ENCODE measurements at places on chromosomes 7 and 10.

DNA sequence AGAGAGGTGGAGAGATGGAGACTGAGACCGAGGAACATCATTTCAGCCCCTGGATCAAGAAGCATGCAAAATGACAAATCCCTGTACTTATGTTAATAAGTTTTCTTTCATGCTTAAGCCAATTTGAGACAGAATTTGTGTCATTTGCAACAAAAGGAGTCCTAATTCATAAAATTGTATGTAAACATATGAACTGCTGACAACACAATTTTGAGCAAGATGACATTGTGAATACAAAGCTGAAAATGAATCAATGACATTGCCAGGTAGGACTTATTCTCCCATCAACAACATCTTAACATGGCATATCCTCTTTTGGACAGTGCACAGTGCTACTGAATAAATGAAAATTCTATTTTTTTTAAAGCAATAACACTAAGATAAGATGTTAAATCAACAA is 264.0 kb downstream of the WDR11 start:
- no peak for DNase-seq

DNA sequence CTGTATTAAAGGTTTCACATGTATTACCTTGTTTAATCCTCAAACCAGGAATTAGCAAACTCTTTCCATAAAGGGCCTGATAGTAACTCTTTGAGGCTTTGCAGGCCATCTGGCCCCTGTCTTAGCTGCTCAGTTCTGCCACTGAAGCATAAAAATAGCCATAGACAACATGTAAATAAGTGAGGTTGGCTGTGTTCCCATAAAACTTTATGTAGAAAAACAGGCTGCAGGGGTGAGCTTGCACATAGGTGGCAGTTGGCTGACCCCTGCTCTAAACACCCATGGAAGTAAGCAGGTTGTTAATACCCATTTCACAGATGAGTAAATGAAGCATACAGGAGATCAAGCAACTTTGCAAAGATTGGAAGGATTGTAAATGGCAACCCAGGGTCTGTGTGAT is 1279.2 kb upstream of the AUTS2 start:
- no peak for DNase-seq

DNA sequence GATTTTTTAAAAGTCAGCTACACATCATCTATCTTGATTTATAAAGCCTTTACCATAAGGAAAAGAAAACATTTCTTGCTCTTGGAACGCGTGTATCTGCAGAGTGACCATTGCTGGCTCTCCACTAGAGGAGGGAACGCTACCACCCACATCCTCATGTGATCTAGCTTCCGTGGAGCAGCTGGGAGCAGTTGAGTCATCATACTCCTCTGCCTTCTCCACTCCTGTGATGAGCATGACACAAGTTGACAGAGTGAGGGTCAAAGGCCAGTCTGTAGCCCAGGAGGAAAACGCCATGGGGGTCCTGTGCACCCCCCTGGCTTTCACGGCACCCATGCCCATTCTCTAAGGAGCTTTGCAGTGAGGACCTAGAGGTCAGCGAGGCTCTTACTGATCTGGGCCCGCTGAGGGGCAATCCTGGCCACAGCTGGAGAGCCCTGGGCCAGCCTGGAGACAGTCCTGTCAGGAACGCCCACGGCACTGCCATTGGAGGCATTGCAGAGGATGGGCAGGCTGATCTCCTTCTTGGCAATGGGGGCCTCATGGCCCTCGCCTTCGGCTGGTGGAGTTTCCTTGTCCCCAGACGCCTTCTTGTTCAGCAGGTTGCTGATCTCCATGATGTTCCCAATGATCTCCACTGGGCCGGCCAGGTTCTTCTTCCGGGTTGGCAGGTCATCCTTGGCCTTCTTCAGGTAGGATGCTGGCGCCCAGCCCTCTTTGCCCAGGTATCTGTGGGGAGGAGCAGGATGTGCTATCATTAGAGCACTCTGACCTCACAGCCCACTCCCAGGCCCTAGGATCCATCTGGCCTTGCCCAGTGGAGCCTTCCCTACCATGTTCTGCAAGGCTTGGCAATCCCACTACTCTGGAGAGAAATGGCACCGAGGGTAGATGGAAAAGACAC is 119.2 kb downstream of the NEURL1 start:
- peak; percentile 35 for DNase-seq

GRCh38 chr10:44984671-44985101 is 6.1 kb upstream of the DEPP1 start:
- no peak for DNase-seq

DNA sequence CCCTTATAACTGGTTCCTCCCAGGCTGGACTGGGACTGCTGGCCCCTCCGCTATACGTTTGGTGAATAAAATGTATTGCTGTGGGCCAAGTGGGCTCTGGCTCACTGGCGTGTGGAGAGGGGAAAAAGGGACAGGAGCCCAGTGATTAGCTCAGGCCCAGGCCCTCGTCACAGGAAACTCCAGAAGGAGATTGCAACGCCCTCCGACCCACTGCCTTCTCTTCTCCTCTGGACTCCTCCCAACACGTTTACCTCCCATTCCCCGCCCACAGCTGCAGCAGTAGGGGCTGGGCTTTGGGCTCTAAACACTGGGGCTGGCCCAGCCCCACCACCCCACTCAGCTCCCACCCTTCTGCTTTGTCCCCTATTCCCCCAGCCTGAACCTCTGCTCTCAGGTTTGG is 173.9 kb downstream of the NEURL1 start:
- no peak for DNase-seq

DNA sequence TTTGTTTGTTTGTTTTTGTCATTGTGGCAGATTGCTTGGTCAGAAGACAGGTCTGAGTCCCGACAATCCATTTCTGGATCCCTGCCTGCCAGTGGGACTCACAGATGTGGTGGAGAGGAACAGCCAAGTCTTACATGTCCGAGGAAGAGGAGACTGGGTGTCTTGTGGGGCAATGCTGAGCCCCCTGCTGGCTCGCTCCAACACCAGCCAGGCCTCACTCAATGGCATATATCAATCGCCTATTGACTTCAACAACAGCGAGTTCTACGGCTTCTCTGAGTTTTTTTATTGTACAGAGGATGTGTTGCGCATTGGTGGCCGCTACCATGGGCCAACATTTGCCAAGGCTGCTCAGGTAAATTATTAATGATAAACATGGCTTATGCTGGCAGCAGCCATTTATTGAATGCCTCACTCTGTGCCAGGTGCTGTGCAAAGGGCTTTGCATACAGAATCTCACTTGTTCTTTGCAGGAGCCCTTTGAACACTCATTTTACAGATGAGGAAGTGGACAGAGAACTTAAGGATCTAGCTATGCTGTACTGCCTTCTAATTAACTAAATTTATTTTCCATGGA is 33.3 kb downstream of the COX15 start:
- DNase-seq = no peak

- DNase-seq = no peak
These were observed 105.8 kb downstream of the ARHGAP22 start for GRCh38 chr10:48498940-48499510.
